Thoracic aorta endothelial cell (primary cell): ENCODE measurements at places on chromosomes 4 and X. TPM values are rescaled to one million over a fixed set of nuclear protein-coding genes. Genes with fewer than 3 reads are reported as not detected.

The C4orf54 gene
- total RNA-seq, result not detected in 2 replicates

The IQCM gene
- not detected in 2 replicates for total RNA-seq

The DUSP9 gene
- total RNA-seq, result 0.13 and 0.29 TPM in 2 replicates

The FGF16 gene
- 5.2 and 6.7 TPM in 2 replicates for total RNA-seq

The F8A2 gene
- not detected in 2 replicates for total RNA-seq

The TMEM175 gene
- total RNA-seq, result 5.1 and 5.5 TPM in 2 replicates

The PABPC1L2B gene
- total RNA-seq, result not detected in 2 replicates

The GLRB gene
- 3.5 and 5.6 TPM in 2 replicates for total RNA-seq

The QDPR gene
- 15.2 and 21.3 TPM in 2 replicates for total RNA-seq
